T-helper 1 cell treated with Interleukin-12 subunit alpha and Interleukin-12 subunit beta and Interleukin-4 antibody, amounts not matched to agents 30 ng/mL and 1 ng/mL, for 36 hours (primary cell): ENCODE measurements at places on chromosomes 16 and 17. TPM values are rescaled to one million over a fixed set of nuclear protein-coding genes. Genes with fewer than 3 reads are reported as not detected.

CHST4 gene
- not detected in 2 replicates for total RNA-seq

FBXL16 gene
- total RNA-seq, result 8.0 and 8.2 TPM in 2 replicates

CDRT15 gene
- not detected in 2 replicates for total RNA-seq

KLHL10 gene
- not detected in 2 replicates for total RNA-seq

GP1BA gene
- total RNA-seq, result not detected in 2 replicates

MPP2 gene
- 0.86 and 1.2 TPM in 2 replicates for total RNA-seq

NPTX1 gene
- 104 and 107 TPM in 2 replicates for total RNA-seq

TMEM204 gene
- total RNA-seq, result 49.2 and 49.9 TPM in 2 replicates

MT2A gene
- 314 and 350 TPM in 2 replicates for total RNA-seq

OGFOD1 gene
- total RNA-seq, result 52.5 and 57.2 TPM in 2 replicates
